Amniotic epithelial cell (primary cell): ENCODE measurements at places on chromosomes 2 and 18.

DNA sequence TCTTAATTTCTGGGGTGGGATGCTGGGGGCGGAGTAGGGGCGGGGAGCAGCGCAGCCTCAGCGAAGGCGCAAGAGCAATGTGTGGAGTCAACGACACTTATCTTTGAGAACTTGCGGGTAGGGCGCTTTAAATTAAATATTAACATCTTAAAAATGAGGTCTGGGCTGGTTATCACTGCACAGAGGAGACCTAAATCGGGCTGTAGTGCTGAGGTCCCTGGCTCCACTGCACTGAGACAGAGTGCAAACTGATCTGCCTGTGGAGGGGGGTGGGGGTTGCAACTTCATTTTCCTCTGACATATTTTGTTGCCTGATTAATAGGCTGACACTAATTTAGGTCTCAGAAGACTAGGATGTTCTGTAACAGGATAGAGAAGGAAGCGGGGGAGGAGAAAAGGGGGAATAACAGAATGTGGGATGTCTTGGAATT is 253.0 kb upstream of the FANCL start:
- DNase-seq: no peak

DNA sequence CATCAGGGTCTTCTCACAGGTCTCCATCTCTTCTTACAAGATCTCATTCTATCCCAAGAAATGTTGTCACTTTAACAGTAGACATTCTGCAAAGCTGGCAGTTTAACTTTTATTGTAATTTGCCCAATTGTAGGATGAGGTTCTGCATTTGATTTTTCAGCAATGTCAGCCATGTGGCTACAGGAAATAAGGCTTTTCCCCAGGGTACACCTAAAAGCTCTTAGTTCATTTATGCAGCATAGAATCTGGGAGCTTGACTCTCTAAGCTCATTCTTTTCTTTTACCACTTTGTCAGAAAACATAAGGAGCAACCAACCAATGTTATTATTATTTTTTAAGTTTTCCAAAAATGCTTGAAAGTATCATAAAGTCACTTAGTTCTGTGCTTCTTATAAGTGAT is 123.4 kb downstream of the CALCRL start:
- no peak for DNase-seq

- no peak for DNase-seq
Measured at GRCh38 chr2:48440103-48440390, 89.9 kb upstream of the STON1 start.

DNA sequence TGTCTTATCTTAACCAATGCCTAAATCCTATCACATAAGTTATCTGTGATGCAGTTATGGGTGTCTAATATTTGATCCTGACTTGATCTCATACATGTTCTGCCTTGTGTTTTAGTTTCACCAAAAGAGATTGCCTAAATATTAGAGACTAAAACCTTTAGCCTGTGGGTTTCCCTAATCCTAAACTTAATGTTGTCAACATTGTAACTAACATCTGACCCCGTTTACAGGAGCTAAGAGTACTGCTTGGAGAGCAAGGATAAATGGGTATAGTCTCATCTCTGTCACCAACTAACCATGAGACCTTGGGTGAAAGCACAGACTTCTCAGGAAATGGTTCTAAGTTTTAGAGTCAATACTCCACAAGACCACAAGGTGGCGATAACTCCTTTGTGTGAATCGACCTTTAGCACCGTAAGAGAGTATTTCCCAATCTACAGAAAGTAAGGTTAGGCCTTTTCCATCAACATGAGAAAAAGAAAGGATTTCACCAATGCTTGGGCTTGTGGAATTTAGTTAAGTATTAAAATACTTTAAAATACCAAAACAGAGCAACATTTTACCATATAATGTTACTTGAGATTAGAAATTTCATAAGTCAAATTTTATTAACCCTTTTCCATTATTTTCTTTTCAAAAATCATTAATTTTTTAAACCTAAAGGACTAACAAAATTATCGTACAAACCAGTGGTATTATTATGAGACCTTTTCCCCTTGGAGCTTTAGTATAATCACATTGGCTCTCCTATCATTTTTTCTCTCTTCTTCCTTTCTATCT is 60.5 kb downstream of the G6PC2 start:
- DNase-seq: peak; percentile 81

GRCh38 chr2:96239745-96240264 is 26.0 kb downstream of the TMEM127 start:
- DNase-seq: no peak

DNA sequence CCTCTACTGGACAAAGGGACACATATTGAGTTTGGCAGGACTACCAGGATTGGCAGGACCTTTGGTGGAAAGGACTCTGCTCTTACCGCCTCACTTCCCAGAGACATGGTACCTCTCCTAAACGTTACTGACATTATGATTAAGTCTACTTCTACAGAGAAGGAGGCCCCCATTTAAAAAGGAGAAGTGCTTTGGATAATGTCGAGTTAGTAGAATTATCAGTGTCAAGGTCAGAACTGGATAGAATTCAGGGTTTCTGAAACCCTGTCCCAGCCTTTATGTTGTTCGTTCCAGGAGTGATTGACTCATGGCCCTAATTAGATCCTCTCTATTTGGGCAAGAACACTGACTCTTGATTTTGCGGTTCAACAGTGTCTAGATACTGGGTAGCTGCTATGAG is 45.8 kb downstream of the LRRTM1 start:
- DNase-seq: no peak

DNA sequence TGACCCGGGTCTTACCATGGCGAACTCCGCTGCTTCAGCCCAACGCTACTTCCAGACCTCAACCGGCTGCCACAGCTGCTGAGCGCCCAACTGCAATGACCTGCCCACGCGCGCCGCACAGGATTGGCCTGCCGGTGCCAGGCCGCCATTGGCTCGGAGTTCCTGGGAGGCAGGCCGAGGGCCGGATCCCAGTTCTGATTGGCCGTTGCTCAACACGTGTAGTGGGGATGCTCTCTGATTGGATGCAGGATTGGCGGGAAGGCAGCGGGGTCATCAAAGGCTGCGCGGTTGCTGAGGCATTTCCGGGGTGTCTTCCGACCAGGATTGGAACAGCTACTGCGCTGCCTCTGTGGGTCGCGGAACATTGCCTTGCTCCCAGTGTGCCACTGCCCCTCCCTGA is at the start of gene TUBA3E:
Gene TUBA3E, minus strand, starts transcription at position 97 of the 400 bp plus-strand sequence. Its CDS starts 79 bp downstream, at position 18.
- no peak for DNase-seq

- no peak for DNase-seq
Measured at GRCh38 chr2:224556381-224556780, 28.8 kb downstream of the CUL3 start.

DNA sequence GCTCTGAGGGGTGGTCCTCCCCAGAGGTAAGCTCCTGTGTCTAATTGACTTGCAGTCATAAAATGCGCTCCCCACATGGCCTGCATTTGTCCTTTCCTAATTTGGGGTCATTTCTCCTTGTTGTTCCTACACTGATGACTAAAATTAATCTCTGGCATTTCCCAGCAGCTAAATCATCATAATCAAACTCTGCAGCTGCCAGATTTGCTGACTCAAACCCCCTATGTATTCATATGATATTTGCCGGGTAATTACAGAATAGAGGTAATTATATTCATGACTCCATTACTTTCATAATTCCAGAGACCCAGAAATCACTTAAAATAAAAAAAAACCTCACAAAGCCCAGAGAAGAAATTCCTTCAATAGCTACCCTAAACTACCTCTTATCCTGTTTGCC is 331.4 kb upstream of the KLHL29 start:
- DNase-seq: no peak

DNA sequence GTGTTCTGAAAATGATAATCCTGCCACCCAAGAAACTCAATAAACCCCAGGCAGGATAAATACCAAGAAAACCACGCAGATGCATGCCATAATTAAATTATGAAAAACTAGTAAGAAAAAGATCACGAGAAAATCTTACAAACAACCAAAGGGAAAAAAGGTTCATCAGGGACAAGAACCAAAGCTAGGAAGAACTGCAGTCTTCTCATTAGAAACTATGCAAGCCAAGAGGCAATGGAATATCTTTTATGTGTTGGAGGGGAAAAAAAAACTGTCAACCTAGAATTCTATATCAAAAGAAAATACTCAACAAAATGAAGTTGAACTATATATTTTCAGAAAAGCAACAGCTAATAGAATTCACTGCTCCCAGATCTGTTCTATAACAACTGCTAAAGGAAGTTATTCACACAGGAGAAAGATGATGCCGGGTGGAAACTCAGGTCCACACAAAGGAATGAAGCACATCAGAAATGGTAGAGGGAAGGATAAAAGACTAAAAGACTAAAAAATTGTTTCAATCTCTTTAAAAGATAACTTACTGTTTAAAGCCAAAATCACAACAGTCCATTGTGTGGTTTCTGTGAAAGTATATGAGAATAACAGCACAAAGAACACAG is 55.0 kb downstream of the NDUFA10 start:
- peak; percentile 24 for DNase-seq

- DNase-seq: no peak
Measured at GRCh38 chr2:45505138-45505537, 105.9 kb downstream of the SRBD1 start.

DNA sequence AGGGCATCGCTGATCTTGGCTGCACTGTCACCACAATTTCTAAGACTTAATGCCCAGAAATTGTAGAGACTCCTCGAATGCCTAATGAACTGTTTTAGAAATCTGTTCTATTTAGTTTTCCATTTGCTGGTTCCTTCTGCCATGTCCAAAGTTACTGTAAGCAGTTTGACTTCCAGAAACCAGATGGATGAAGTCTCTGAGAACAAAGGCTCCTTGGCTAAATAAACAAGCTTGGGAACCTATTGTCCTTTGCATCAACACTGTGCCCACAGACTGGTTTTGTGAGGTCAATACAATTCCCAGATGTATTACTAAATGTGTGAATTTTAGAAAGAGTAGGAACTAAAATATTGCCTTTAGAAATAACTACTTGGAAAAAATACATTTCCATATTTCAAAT is 600.2 kb downstream of the NYAP2 start:
- DNase-seq: no peak

GRCh38 chr2:208031608-208032019 is 6.3 kb upstream of the PLEKHM3 start:
- DNase-seq: peak; percentile 70

GRCh38 chr2:54073796-54074195 is 41.6 kb upstream of the ACYP2 start:
- DNase-seq: peak; percentile 70

- no peak for DNase-seq
Measured at GRCh38 chr2:20225294-20226151, 593 bp upstream of the SDC1 start.

- DNase-seq: no peak
Measured at GRCh38 chr2:168243061-168243460, 4.3 kb downstream of the STK39 start.

- DNase-seq: no peak
Measured at GRCh38 chr2:97961534-97961933, 34.2 kb downstream of the TMEM131 start.
